NCI-H748 treated with DMSO at 0.1 percent for 48 hours (cell line): ENCODE measurements at places on chromosomes 12 and 14.

DNA sequence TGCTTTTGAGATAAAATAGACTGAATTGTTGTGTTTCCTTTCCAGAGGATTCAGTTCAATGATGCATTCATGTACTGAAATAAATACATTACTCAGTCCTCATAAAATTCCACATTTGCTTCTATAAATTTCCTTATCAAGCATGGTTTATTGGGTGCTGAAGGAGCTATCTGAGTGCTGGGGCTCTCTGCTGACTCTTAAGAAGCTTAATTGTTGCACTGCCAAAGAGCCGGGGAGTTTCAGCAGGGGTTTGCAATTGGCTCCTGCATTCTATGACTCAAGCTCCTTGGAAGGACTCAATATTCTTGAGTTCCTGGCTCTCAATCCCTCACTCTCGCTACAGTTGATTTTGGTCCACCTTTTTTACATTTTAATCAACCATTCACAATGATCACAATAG is 69.8 kb upstream of the PYGL start:
- no peak for DNase-seq

DNA sequence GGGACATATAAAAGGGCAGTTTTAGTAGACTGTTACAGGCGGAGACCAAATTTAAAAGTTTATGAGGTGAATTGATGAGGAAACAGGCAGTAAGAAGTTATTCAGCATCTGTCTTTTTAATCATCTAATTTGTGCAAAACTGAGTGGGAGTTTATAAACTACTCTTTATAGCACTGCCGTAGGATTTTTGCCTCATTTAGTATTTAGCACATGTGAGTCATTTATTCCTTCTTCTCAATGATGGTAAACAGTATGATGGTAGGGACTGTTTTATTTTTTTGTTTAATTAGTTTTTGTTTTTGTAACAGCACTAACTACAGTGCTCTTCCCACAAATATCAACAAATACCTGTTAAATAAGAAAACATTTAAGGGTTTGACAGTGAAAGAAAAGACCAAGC is 20.6 kb downstream of the TOGARAM1 start:
- no peak for DNase-seq

GRCh38 chr14:54718046-54718445 is 151.1 kb downstream of the SAMD4A start:
- no peak for DNase-seq

DNA sequence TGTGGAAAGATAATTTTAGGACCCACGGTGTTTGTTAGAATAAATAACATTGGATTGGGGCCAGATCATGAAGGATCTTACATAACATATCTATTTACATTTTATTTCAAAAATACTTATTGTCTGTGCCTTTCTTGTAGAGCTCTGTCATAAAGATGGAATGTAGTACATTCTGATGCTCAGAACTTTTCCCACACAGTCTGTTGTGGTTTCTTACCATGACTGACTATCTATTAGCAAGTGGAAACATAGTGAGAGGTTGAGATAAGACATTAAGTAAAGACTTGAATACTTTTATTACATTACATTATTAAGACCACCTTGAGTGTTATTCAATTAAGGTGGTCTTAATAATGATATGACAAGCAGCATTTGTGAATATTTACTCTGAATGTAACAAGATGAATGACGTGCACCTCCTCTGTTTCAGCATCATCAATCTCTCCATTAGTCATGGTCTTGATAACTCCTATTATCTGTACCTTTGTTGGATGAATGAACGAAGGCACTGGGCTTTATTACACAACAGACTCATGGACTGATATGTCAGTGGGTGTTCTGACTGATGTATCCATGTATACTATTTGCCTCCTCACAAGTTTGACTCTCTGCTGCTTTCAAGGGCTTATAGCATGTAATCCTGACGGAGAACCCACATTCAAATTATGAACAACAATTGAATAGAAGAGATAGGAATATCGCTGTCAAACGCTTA is 883.0 kb upstream of the FLRT2 start:
- no peak for DNase-seq

GRCh38 chr12:106190581-106190980 is 51.8 kb upstream of the NUAK1 start:
- DNase-seq: no peak

DNA sequence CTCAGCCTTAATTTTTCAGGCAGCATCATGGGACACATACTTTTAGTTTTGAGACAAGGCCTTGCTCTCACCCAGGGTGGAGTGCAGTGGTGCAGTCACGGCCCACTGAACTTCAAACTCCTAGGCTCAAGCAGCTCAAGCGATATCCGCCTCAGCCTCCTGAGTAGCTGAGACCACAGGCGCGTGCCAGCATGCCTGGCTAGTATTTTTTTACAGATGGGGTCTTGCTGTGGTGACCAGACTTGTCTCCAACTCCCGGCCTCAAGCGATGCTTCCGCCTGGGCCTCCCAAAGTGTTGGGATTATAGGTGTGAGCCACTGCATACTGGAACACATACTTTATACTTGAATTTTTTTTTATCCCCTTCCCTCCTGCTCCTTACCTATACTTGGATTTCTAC is 2.8 kb downstream of the RDH5 start:
- no peak for DNase-seq

- DNase-seq: no peak
These were observed 6.5 kb downstream of the RASAL1 start for GRCh38 chr12:113128802-113129663.

DNA sequence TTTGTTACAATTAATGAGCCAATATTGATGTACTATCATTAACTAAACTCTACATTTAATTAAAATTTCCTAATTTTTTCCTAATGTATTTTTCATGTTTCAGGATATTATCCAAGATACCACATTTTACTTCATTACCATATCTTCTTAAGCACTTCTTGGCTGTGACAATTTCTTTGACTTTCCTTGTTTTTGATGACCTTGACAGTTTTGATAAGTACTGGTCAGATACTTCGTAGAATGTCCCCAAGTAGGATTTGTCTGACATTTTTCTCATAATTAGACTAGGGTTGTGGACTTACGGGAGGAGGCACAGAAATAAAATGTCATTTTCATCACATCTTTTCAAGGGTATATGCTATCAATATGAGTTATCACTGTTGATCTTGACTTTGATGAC is 700.9 kb downstream of the BCL11B start:
- DNase-seq: no peak

GRCh38 chr12:121626087-121626852 is at the start of gene ORAI1:
Gene ORAI1 (plus strand): TSS chr12:121626530.
- DNase-seq: peak; percentile 91

DNA sequence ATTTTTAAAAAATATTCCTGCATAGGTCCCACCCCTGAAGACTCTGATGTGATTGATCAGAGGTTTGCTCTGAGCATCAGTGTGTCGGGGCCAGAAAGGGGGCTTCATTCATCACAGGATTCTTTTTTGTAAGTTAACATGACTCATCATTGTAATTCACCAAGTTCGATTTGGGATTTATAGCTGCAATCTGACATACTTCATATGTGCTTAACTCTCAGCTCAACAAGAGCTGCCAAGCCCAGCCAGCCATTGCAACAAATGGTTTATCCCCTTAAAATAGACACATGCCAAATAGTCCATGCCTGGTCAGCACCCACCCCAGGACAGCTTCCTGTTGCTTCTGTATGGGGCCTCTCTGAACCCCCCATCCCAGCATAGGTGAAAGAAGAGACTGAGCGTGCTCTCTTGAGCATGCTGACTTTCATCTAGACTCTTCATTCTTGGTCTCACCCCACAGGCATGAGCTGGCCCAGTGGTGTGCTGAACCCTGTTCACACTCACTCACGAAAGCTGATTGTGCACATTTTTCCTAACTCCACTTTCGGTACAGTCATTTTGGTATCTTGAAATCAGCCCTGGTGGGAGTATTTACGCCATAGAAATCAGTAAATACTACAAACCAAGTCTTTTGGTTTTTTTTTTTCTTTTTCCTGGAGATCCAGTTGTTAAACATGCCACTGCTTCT is 101.4 kb downstream of the STAB2 start:
- DNase-seq: no peak

GRCh38 chr12:718756-719102 is 33.6 kb upstream of the WNK1 start:
- DNase-seq: no peak

GRCh38 chr12:124498275-124499189 is 68.9 kb downstream of the NCOR2 start:
- no peak for DNase-seq

DNA sequence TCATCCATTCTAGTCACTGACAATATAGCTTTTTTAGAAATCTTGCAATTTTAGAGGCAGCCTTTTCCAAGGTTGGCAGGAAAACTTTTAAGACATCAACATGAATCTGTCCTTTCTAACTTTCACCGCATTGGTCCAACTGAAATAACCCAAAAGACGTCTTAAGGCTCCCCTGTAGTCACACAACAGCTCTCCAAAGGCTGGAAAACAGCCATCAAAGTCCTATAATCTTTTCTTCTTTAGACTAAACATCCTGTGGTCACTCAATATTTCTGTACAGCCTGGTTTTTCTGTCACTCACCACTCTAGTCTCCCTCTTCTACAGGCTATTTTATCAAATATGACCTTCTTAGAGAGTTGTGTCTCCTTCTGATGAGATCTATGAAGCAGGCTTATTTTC is 4.5 kb upstream of the PTPRB start:
- DNase-seq: no peak

DNA sequence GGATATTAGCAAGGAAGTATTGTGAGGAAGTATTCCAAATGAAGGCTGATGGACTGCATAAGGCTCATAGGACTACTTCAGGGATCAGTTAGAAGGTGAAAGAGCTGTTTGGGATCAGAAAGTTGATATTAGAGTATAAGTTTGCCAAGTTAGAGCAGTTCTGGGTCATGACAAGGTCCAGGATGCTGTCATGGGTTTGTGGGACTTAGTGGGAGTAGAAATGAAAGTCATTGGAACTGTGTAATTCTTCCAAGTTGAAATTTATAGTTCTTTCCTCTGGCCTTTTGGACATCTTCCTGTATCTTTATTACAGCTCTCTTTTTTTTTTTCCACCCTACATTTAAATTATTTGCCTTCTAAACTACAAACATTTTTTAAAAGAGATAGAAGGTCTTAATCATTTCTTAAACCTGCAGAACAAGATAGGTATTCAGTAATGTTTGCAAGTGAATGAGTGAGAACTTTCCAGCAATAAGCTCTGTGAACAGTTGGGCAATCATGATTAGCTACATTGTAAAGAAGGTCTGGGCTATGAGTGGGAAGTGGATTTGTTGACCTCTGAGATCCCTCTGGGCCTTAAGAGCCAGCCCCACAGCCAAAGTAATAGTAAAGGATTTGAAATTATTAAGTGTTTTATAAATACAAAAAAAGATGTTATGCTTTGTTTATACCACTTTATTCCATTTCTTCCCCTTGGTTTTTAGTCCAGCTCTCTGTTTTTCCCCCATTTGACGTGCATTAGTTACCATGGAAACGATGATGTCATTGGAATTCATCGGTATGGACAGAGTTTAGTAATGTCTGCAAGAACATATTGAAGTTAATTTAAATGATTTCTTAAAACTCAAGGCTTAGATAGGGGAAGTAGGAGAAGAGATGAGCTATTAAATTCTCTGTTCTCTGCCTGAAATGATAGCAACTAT is 247.9 kb upstream of the ARHGAP5 start:
- DNase-seq: no peak

DNA sequence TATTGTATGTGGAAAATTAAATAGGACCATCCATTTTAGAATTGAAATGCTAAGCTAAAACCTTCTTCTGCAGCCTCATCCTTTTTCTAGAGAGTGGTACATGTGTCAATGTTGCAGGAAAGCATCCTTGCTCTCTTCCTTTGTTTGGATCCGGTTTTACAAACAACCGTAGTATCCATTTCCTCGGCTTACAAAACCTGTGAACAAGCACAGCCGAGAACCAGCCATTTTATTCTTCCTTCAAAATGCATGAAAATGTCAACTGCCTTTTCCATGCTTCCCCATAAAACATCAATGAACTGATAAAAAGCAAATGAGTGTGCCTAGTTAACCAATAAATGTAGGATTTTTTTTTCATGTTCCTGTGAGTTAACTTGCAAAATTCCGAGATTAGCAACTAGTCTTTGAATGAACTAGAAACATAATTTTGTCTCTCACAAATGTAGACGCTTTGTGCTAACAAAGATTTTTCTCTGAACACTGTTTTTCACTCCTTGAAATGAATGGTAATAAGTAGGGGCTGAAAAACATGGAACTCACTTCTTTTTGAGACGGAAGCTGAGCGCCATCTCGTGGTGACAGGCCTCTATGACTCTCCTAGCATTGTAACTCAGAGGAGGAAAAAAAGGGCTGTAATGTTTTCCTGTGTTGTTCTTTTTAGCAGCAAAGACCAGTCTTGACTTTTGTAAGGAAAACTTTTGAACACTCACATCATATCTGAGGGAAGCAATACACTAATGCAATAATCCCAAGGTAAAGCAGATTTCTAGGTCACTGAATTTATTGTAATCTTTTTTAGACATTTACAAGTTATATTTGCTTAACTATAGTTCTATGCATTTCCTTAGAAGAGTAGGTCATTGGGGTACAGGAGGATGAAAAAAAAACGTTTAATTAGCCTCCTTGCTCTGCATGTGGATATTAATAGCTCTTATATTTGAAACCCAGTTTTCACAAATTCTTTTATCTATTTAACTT is 157.4 kb upstream of the FOXG1 start:
- peak; percentile 81 for DNase-seq

DNA sequence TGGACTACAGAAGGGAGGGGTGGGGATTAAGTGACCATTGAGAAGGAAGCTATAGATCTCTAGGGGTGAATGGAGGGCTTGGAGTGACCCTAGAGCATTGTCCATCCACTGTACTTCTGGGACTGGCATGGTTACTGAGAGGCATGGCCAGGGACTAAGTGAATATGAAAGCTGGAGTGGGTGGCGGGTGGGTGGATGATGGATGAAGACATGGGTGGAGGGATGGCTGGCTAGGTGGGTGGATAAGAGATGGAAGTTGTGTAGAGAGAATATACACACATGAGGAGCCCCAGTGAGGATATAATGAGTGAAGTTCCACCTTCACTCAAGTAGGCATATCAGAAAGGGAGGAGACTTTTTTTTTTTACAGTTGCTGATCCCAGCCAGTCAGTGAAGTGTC is 65.5 kb upstream of the NRXN3 start:
- DNase-seq: no peak

DNA sequence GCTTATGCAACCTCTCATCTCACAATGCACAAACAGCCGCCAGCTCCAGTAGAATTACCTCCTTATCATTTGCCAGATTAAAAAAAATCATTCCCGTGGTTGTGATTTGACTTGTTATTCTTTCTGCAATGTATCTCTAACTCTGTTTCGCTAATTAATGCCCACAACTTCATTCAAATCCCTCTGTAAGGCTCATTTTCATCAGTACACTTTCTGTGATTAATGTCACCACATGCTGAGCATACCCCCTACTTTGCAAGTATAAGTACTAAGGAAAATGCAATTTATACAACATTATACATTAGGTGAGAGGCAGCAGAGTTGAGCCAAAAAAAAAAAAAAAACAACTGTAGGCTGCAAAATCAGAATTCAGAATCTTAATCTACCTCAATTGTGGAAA is 166.0 kb downstream of the FSCB start:
- DNase-seq: no peak

GRCh38 chr14:85471744-85472143 is 58.2 kb upstream of the FLRT2 start:
- peak; percentile 60 for DNase-seq

- DNase-seq: no peak
These were observed 5.3 kb downstream of the RAD52 start for GRCh38 chr12:944211-944610.
